Neural crest cell (in vitro differentiated cells): ENCODE measurements at places on chromosomes 4 and X. TPM values are rescaled to one million over a fixed set of nuclear protein-coding genes. Genes with fewer than 3 reads are reported as not detected.

- H3K27ac ChIP-seq: no peak overlapping the region
- no peaks in the 10 kb centered on the region for H3K4me1 ChIP-seq
- DNase-seq: no peak
These were observed 59.8 kb downstream of the AGTR2 start for GRCh38 chrX:116230130-116230898.

GRCh38 chrX:9538544-9539045, 73.7 kb downstream of the TBL1X start:
- H3K27ac ChIP-seq: peak overlapping the region; percentile 52
- no peak overlapping the region for H3K4me3 ChIP-seq
- peaks cover 17% of the 10 kb centered on the region for H3K36me3 ChIP-seq
- H3K27me3 ChIP-seq: no peaks in the 10 kb centered on the region
- no peak for DNase-seq
- H3K4me1 ChIP-seq: peaks cover 44% of the 10 kb centered on the region

DNA sequence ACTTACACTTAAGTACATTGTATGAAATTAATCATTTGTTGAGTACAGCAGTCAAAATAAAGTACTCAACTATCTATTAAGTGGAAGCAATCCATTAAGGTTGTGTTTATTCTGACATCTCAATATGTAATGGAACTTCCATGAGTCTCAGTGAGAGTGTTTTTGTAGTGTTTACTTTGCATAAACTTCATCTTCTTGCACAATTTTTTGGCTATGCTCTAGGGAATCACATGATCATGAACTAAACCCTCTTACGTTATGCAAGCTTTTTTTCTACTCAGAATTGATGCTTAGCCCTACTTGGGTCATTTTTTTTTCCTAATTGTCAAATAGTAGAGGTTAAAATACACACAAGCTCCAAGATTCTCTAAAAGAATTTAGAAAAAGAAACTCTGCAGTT, 21.1 kb upstream of the PIGA start:
- no peaks in the 10 kb centered on the region for H3K27me3 ChIP-seq
- H3K36me3 ChIP-seq: peaks cover 6% of the 10 kb centered on the region
- DNase-seq: no peak
- no peaks in the 10 kb centered on the region for H3K4me1 ChIP-seq
- no peak overlapping the region for H3K4me3 ChIP-seq
- no peak overlapping the region for H3K27ac ChIP-seq

DNA sequence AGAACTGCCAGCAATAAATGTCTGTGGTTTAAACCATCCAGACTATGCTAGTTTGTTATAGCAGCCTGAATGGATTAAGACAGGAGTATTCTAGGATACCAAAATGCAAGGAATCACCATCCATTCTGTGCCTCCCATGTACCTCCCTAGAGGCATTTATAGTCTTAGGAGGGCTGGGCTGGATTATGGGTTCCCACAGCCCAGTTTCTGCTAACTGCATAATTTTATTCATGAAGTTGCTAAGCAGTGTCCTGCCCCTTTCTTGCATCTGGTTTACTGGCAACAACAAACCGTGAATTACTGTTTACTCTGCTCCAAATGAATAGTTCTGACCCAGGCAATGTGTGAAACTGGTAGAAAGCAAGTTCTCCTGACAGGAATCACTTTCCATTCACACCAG, 67.1 kb upstream of the PRKX start:
- no peak overlapping the region for H3K27ac ChIP-seq
- peaks cover 22% of the 10 kb centered on the region for H3K27me3 ChIP-seq
- DNase-seq: no peak
- no peaks in the 10 kb centered on the region for H3K4me1 ChIP-seq
- no peaks in the 10 kb centered on the region for H3K36me3 ChIP-seq

The CPZ gene
- not detected in 2 replicates for total RNA-seq

DNA sequence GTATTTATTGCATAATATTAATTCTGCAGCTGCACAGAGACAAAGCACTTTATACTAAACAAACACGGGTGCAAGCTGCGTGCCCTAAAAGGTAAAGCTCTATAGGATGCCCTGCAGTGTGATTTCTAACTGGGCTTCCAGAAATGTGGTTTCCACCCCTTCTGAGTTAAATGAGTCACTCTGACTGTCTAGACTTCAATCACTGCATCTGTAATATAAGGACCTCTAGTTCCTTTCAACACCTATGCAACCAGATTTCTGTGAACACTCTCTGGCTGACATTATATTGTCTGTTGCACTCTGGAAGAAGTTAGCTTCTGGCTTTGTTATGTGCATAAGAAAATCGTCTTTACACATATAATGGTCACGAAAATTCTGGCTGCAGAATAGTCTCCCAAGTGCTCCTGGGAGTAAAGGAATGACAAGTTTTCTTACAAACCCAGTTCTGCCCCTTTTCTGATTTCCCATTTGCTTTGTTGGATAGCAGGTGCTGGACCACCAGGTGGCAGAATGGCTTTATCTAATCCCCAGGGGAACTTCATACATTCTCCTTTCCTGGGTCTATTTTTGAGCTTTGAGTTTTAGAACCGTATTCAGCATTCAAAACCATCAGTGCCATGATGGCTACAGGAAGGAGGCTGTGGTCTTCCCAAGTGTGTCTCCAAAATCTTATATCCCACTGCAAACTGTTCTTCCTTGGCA, 842.2 kb downstream of the STIM2 start:
- H3K36me3 ChIP-seq: no peaks in the 10 kb centered on the region
- peaks cover 12% of the 10 kb centered on the region for H3K4me1 ChIP-seq
- DNase-seq: peak; percentile 4
- no peak overlapping the region for H3K4me3 ChIP-seq
- no peak overlapping the region for H3K27ac ChIP-seq

The SMR3B gene
- not detected in 2 replicates for total RNA-seq

DNA sequence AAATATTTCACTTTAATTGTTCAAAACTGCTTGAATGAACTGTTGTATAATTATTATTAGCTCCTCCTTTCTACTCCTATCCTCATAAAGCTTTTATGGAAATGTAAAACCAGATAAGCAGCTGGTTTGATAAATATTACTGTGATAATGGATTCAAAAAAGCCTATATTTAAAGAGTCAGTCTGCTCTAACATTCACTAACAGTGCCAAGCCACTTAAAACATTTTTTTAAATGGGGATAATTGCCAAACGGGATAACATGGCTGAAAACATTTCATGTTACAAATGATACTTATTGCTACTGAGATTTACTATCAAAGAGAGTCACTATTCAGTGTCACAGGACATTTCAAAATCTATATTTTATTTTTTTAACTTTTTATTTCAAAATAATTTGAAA, 17.4 kb downstream of the ARHGAP24 start:
- no peaks in the 10 kb centered on the region for H3K27me3 ChIP-seq
- H3K4me3 ChIP-seq: no peak overlapping the region
- no peak for DNase-seq
- no peak overlapping the region for H3K27ac ChIP-seq
- H3K36me3 ChIP-seq: no peaks in the 10 kb centered on the region
- no peaks in the 10 kb centered on the region for H3K4me1 ChIP-seq

The ITGB1BP2 gene
- total RNA-seq: 7.1 and 10.2 TPM in 2 replicates

GRCh38 chrX:14095702-14096101, 66.0 kb upstream of the GEMIN8 start:
- peaks cover 4% of the 10 kb centered on the region for H3K4me1 ChIP-seq
- H3K27me3 ChIP-seq: peaks cover 6% of the 10 kb centered on the region
- H3K4me3 ChIP-seq: no peak overlapping the region
- H3K27ac ChIP-seq: no peak overlapping the region
- no peaks in the 10 kb centered on the region for H3K36me3 ChIP-seq
- peak; percentile 20 for DNase-seq

The PCDH18 gene
- 65.7 and 67.4 TPM in 2 replicates for total RNA-seq

DNA sequence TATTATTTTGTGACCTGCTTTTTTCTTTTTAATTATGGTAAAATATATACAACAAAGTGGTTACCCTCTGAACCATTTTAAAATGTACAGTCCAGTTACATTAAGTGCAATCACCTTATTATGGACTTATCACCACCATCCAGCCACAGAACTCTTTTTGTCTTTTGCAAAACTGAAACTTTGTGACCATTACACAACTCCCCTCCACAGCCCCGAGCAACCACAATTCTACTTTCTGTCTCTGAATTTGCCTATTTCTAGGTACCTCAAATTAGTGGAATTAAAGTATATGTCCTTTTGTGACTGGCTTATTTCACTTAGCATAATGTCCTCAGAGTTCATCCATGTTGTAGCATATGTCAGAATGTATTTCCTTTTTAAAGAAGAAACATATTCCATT, 39.3 kb upstream of the WWC2 start:
- no peaks in the 10 kb centered on the region for H3K4me1 ChIP-seq
- no peaks in the 10 kb centered on the region for H3K36me3 ChIP-seq
- no peak overlapping the region for H3K4me3 ChIP-seq
- no peak overlapping the region for H3K27ac ChIP-seq
- no peaks in the 10 kb centered on the region for H3K27me3 ChIP-seq
